Testis (tissue), 5 donors: ENCODE measurements at places on chromosomes 3 and 15.

- no peak for DNase-seq
Observed at GRCh38 chr3:15576475-15576874, 24.9 kb downstream of the HACL1 start.

DNA sequence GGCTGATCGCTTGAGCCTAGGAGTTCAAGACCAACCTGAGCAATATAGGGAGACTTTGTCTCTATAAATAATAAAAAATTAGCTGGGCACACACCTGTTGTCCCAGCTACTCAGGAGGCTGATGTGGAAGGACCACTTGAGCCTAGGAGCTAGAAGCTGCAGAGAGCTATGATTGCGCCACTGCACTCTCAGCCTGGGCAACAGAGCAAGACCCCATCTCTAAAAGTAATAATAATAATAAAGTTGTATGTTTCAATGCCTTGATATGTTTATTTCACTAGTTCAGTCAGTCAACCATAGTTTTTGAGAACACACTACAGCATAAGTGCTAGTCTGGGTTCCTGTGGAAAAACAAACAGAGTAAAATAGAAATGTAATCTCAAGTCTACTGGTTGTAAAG lies 36.5 kb downstream of the IGF2BP2 start:
- no peak for DNase-seq

- DNase-seq, result no peak
Observed at GRCh38 chr3:163832547-163832946, 1245.7 kb downstream of the SI start.

- no peak for DNase-seq
Observed at GRCh38 chr3:159605101-159605500, 383.5 kb upstream of the IL12A start.

- no peak for DNase-seq
Observed at GRCh38 chr3:42804831-42805132, 492 bp upstream of the HIGD1A start.

GRCh38 chr3:126995254-126995780 lies 12.4 kb downstream of the PLXNA1 start:
- no peak for DNase-seq

GRCh38 chr3:183392186-183393034 lies 36.0 kb downstream of the MCF2L2 start:
- no peak for DNase-seq
